ENCODE measurements at places on chromosomes 7 and 10. TPM values are rescaled to one million over a fixed set of nuclear protein-coding genes. Genes with fewer than 3 reads are reported as not detected.
A peak's percentile ranks its signal among the peaks of the same experiment; 100 is the strongest.

- DNase-seq = no peak
Measured at GRCh38 chr10:33355274-33355673, 20.8 kb upstream of the NRP1 start.

DNA sequence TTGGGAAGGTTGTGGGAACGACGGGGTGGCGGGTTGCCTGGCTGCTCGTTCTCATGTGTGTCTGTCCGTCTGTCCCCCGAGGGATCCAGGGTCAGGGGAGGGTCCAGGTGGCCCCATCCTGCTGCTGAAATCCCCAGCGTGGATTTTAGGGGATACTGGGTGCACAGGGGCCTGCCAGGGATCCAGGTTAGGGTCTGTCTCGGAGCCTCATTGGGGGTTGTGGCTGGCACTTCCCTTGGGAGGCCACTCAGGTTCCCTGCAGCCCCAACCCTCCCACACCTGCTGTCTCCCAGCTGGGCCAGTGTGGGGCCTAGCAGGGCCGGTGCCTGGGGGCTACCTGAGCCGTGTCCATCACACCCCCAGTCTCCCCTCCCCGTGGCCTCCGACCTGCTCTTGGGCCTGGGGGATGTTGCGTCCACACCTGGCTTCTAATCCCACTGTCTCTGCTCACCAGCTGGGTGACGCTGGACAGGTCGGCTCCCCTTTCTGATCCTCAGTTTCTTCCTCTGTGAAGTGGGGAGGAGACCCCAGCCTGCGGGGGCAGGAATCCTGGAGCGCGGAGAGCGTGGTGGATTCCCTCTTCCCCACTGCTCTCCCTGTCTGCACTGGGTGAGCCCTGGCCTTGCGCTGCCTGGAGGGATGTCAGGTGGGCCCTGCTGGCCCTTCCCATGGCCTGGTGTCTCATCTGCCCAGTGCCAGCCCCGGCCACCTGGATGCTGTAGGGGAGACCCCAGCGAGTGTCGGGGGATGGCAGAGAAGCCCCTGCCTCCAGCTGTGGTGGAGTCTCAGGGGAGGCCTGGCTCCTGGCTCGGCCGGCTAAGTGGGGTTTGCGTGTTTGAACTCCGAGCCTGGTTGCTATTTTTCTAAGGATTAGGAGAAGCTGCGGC is 81.6 kb downstream of the UNCX start:
- no peak for DNase-seq

DNA sequence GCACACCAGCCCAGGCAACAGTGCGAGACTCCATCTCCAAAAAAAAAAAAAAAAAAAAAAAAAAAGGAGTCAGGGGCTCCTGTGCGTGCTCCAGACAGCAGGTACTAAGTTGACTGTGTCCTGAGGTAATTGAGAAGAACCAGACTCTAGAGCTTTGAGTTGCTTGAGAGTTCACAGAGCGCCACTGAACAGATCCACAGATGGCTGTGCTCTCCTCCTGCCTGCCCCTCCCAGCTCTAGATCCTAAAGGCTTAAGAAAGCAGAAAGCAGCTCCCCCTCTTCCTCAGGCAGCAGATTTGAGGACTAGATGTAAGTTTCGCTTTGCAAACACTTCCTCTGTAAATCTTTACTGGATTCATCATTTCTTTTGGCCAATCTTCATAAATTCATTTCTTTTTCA is 38.7 kb downstream of the SHH start:
- DNase-seq = no peak

- DNase-seq = no peak
Measured at GRCh38 chr7:158607563-158607962, 19.9 kb upstream of the PTPRN2 start.

GRCh38 chr10:102988404-102989314 is 70.6 kb downstream of the CNNM2 start:
- peak; percentile 24 for DNase-seq

- DNase-seq = no peak
Measured at GRCh38 chr7:33854178-33854577, 51.2 kb upstream of the BMPER start.

DNA sequence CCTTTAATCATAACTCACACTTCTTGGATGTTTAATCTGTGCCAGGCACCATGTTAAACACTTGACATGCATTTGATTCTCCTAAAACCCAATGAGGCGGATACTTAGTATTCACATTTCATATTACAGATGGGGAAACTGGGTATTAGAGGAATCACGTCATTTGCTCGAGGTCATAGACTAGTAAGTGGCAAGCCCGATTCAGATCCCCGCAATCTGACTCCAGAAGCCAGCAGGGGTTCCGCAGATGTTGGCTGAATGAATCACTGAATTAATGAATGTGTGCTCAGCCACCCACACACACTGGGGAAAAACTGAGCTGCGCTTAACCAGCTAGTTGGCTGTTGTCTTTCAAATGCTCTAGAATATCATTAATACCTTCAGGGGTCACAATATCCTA is 22.5 kb upstream of the ENO4 start:
- DNase-seq = no peak

DNA sequence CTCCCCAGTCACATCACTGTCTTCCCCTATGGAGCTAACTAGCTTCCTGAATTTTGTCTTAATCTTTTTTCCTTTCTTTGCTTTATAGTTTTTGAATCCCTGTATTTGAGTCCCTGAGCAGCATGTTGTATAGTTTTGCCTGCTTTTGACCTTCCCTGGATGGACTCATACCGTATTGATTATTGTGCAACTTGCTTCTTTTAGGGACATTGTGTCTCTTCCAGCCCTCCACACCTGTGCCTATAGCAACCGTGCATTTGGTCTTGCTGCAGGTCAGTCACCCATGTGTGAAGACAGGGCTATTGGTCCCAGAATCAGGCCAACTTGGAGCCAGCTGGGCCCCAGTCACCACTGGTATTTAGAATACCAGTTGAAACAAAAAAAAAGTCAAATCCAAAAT is 158.9 kb upstream of the ADCY1 start:
- no peak for DNase-seq

DNA sequence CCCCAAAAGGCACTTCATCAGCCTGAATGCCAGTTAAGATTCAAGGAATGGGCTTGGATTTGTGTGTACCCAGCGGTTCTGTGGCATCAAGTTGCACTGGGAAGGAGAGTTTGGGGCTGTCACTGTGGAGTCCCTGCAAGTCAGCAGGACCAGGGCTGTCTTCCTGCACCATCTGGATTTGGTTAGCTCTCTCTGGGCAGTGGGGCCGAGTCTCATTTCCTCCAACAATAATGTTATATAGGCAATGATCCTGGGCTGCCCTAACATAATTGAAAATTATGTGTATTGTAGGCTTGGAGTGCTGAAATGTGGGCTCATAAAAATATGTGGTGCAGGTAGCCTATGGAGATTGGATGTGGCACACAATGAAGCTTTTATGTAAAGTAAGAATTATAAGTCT is 87.2 kb downstream of the TCF7L2 start:
- DNase-seq = no peak

DNA sequence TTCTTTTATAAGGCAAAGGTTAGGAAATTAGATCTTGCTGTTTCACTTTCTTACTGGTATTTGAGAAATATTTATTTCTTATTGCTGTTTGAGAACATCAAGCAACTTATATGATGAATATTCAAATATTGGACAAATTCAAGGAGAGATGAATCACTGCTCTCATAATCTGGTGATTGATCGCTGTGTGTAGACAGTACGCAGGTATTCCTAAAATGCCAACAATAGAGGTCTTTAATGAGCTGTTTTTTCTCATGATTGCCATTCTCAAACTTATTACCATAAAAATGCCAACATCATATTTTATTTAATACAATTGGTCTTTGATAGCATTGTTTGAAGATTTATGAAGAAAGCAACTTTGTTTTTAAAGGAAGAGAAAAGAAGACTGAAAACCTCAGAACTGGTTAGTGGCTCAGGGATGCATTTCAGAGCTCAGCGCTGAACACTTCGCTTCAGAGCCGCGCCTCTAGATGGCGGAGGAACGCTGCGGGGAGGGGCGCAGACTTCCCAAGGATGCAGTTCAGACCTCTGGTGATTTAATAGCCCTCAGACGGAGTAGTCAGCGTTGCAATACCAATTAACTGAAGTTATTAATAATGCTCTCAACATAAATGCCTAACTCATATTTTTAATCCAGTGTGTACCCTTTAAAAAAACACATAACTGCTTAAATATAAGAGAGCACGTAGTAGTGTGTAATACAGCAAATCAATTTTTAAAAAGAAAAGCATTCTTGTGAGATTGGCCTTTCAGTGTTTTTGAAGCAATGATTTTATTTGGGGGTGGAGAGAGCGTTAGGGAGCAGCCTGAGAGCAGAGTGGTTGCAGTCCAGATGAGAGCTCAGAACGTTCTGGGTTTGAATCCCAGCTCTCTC is 38.5 kb upstream of the STEAP4 start:
- DNase-seq = peak; percentile 49

DNA sequence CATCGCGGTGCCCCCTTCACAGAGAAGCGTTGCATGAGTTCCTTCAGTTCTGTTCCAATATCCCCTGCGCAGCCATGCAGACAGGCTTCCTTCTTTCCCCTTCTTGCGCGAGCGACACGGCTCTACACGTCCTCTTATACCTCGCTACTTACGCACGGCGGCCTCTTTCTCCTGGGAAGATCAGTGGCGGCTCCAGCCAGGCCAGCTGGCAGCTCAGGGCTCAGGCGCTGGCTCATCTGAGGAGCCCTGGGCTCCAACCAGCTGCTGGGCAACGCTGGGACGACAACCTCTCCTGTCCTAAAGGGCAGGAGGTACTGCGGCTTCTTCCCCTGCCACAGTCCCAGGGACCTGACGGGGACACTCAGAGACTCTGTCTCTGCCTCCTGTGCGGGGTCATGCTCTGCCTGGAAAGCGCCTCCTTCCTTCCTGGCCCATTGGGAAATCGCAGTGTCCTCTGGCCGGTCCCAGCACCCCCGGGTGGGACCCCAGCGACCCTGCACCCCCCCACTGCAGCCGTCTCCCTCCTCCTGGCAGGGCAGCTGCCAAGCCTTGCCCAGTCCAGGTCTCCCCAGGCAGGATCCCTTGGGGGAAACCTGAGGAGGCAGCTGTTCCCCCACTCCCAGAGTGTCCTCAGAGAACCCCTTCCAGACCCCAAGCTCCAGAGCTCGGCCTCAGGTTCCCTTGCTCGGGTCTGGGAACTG is 5.0 kb upstream of the FAM20C start:
- DNase-seq = no peak

DNA sequence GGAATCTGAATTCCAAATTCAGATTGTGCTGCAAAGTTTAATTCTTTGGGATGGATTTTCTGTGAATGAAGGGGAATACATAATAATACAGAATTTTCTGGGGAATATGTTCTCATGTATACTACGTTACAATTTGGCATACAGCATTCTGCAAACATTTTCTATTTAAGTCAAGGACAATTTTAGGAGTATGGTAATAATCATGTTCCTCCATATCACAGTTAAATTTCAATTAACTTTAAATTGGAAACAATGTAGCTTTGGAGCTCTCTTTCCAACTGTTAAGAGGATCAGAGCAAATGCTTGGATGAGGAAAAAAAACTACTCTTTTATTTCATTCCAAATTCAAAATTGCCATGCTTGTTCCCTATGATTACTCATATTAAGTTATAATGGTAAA is 217.5 kb downstream of the JAZF1 start:
- no peak for DNase-seq

DNA sequence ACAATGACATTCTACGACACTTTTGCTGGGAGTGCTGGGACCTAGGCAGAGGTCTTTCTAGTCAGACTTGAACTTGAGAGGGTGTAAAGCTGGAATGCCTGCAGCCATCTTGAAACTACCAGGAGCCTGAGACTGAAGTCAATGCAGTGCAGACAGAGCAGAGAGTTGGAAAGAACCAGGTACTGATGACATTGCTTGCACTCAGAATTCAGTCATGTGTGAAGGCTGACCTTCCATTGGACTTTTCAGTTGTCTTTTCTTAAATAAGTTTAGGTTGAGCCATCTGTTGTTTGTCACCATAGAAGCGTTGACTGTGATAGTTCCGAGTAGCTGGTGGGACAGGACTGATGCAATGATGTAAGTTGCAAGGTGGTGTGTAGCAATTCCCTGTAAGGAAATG is 3.1 kb upstream of the PLPP4 start:
- DNase-seq = no peak

DNA sequence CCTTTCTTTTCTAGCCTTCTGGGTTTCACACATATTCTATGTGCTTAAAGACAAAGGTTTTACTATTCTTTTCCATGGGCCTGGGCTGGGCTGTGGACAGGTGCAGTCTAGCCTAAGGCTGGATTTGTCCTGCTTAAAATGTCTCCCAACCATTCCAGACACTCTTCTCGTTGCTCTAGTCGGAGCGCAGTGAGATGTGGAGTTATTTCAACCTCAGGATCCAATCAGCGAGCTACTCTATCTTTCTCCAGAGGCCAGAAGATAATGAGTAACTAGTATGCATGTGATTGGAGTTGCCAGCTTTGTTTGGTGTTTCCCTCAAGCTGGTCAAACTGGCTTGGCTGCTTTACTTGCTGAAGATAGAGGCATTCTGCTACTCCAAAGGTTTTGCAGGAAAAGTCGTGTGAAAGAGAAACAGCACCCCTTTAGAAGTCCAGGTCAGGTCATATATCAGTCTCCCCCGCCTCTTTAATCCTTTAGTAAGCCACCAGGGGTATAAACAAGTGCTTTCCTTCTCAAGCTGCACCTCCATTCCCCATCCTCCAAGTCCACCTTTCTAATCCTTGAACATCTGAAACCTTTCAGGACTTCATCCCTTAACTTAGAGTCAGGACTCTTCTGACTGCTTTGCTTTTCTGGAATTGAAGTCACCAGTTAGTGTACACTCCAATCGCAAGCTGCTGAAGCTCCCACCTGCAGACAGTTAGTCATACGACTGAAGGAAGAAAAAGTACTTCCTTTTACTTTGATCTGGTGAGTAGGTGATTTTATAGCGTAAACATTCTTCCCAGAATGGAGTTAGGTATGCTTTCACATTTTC is 78.8 kb downstream of the DNMBP start:
- peak; percentile 95 for DNase-seq

DNA sequence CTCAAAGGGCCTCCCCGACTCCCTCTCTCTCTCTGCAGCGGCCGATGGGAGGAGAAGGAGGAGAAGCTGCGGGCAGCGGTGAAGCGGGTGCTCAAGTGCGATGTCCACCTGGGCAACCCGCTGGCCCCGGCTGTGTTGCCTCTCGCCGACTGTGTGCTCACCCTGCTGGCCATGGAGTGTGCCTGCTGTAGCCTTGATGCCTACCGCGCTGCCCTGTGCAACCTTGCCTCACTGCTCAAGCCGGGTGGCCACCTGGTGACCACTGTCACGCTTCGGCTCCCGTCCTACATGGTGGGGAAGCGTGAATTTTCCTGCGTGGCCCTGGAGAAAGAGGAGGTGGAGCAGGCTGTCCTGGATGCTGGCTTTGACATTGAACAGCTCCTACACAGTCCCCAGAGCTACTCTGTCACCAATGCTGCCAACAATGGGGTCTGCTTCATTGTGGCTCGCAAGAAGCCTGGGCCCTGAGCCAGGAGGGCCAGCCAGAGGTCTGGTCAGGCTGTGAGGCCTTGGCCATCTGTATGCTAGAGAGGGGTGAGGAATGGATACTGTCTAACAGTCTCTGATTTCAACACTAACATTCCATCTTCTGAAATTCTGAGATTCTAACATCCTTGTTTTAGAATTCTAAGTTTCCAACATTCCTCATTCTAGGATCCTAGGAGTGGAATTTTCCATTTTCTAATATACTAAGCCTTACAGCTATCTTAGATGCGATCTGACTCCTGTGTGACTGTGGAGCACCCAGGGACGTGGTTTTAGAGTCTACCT is 3.6 kb downstream of the INMT start:
- no peak for DNase-seq

SHTN1 gene
- 37.2 TPM for polyA plus RNA-seq

MYH16 gene
- 0.01 TPM for polyA plus RNA-seq

GIMAP7 gene
- polyA plus RNA-seq = 14.7 TPM

GPR15LG gene
- 1.4 TPM for polyA plus RNA-seq

ASAH2B gene
- 12.5 TPM for polyA plus RNA-seq

ZNF479 gene
- polyA plus RNA-seq = not detected

SLC13A1 gene
- polyA plus RNA-seq = 1.7 TPM

OR2A42 gene
- 0.34 TPM for polyA plus RNA-seq

PAPSS2 gene
- polyA plus RNA-seq = 46.0 TPM

IGF2BP3 gene
- 61.6 TPM for polyA plus RNA-seq

ZFAND2A gene
- 20.2 TPM for polyA plus RNA-seq
